ENCODE measurements at places on chromosomes 7 and 10.

DNA sequence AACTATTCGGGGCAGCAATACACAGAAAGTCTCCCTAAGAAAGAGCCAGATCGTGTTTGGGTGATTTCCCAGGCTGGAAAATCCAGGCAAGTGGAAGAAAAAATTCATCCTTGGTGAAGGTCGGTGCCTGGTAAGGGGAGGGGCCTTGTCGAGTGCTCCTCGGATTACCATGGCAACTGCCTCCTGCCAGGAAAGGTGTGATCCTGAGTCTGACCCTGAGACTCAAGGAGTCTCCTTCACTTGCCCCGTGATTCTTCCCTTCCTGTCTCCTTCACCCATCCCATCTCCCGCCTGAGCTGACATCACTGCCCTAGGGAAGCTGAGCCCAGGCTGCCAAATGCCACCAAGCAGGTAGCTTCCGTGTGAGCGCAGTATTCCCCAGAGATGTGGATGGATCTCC is 112.2 kb downstream of the MYL10 start:
- no peak for DNase-seq

DNA sequence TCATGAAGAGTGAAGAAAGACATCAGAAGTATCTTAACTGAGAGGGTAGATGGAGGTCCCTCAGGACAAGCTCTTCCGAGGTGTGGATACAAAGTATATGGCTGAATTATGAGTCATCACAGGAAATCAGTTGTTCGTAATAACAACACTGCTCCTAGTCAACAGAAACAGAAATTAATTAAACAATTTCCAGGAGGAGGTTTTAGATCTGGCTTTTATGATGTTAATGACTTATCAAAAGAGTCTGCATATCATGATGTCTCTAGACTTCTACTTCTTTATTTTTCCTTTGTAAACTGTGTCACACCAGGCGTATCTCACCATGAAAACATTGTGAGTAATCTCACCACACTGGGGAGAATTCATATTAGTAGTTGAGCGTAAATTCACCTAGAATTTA is 31.2 kb downstream of the OSBPL3 start:
- DNase-seq = peak; percentile 25

DNA sequence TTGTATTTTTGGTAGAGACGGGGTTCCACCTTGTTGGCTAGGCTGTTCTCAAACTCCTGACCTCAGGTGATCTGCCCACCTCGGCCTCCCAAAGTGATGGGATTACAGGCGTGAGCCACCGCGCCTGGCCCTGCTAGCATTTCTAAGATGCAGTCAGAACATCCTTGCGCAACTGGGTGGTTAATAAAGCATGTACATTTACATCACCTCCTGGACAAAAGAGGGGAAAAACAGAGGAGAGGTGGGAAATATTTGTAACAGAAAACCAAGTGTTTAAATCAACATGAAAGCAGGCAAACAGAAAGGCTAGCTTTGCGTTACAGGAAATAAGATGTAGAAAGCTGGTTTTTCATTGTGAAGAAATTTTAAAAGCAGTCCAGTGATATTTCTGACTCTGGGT is 220.9 kb upstream of the KMT2E start:
- no peak for DNase-seq

DNA sequence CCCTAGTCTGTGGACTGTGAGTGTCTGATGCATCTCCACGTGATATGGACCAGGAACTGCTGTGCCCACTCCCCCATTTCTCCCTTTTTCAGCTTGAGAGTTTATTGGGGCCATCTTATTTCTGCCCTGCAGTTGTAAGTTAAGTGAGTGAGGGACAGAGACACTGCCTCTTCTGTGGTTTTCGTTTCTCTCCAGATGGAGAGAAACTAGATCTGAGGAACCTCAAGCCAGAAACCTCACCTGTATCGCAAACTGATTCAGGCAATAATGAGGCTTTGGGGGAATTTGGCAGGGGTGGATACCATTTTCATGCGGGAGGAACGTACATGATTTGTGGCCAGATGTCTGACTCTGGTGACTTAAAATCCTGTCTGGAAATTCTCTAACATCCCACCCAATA is 641.7 kb downstream of the TNS3 start:
- DNase-seq = no peak

GRCh38 chr10:89241486-89242344 is 9.9 kb downstream of the LIPA start:
- DNase-seq = peak; percentile 19

DNA sequence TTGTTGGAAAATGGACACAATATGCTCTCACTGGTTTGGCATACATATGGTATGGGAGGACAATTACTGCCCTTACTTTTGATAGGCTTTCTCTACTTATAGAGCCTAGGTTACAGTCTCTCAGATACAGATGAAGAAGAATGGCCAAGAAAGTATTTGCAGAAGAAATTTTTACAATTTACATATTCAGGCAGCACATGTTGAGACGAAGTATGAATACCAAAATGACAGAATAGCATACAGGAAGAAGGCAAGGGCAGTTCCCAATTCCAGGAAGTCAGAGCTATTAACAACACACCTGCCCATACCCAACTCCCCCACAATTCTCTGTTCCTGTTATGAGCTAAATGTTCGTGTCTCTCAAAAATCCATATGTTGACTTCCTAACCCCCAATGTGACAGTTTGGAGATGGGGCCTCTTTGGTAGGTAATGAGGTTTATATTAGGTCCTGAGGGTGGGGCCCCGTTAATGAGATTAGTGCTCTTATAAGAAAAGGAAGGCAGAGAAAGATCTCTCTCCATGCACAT is 67.8 kb downstream of the DOCK4 start:
- no peak for DNase-seq

DNA sequence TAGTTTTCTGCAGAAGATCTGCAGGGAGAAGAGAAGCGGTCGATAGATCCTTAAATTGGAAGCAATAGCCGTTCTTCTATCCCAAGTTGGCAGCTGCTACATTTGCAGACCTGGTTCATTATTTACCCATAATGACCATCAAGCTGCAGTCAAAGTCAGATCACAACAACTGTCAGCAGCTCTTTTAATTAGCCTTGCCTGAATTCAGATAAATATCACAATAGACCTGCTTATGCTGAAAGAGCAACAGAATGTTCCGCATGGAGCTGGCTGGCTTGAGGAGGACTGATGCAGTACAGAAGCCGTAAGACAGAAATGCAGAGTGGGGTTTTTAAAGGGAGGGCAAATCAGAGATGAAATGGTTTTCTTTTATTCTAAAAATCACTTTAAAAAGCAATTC is 109.4 kb downstream of the HIBADH start:
- DNase-seq = no peak

GRCh38 chr7:144936314-144936713 is 100.5 kb upstream of the TPK1 start:
- DNase-seq = no peak

GRCh38 chr10:60827791-60828488 is 49.7 kb downstream of the CDK1 start:
- DNase-seq = no peak

DNA sequence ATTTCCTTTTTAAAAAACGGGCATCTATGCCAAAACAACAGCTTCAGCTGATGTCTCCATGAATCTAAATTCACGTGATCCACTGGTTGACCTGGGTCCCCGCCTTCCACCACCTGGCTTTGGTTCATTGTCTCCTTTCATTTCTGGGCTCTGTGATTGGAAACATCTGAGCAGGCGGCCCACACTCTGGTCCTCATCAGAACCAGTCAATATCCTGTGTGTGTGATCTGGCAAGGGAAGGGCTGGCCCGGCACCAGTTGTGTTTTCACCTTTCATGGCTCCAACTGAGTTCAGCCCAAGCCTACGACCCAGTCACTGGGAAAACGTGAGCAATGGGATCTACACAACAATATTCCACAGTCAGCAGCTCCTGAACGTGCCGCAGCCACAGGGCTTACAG is 46.2 kb downstream of the PARP12 start:
- no peak for DNase-seq
